ENCODE measurements at places on chromosomes 12 and 14.

DNA sequence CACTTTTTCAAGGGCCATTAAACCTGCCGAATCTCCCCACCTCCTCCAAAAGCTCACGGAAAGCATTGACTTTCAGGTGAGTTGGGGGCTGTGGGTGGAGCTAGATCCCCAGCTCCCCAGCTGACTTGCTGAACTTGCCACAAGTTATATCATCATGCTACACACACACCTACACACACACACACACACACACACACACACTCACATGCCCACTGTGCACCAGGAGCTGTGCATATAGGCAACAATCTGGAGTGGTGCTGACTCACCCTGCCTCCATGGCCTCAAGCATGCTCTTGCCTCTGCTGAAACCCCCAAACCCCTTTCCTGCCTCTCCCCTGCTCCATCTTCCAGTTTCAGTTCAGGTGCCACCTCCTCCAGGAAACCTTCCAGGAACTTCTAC lies 26.1 kb downstream of the SERPINA3 start:
- DNase-seq, result no peak

DNA sequence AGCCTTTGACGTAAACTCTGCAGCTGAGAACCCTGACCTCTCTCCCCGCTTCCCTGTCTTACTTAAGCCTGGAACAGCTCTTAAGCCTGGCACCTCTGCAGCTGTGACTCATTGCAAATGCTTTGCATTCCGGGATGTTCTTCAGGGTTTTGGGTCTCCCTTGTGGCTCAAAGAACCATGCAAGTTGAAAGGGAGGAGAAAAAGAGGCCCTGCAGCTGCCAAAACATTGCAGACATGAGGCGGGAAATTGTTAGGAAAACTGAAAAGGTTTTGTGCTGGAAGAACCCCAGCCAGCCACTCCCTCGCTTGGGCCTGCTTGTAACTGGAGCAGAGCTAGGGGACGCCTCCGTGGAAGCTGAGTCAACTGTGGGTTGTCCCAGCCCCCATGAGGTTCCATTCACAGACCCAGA lies 60.2 kb upstream of the FERMT2 start:
- DNase-seq, result no peak

DNA sequence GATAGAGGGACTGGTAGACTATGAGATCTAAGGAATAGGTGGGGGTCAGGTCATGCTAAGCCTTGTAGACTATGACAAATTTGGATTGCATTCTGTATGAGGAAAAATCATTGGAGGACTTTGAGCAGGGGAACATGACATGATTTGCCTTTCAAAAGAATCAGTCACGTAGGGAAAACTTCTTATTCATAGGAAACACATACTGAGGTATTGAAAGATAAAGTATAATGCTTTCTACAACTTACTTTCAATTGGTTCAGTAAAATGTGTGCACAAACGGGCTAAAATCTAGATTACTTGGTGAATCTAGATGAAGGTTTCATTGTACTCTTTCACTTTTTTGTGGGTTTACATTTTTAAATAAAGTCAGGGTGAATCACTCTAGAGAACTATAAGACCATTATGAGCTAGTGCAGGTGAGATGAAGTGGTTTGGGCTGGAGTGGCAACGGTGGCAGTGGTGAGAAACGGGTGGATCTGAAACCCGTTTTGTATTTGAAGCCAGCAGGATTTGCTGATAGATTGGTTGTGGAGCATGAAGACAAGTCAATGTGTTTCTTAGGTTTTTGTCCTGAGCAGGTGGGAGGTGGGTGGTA lies 6.7 kb downstream of the BBS10 start:
- DNase-seq, result no peak

DNA sequence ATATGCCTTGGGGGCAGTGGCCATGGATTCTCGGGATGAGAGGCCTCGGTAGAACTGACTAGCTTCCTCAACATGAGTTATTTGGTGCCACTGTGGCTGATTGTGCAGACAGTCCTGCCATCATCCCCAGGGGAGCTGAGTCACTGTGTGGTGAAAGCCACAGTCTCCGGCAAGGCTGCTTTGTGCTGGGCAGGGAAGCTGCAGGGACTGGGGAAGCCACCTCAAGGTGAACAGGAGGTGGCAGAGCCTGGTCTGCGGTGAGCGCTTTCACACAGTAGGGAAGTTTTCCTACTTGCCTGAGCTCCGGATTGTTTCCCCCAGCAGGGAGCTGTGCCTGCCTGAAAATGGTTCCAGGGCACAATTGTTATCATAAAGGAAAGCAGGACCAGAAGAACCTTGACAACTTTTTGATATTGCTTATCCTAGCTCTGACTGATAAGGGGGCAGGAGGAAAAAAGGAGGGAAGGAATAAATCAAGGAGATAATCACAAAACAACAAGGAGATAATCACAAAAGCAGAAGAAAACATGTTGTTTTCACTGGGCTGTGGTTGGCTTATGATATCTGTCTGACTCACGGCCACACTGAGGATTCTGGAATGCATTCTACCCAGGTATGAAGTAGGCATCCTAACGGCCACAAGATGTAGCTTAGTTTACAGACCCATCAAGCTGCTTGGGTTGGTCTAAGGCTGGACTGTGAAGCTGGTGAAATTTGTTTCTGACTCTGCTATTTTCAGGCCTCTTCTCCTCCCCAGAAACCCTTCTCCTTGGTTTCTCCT lies 32.2 kb upstream of the GNG2 start:
- DNase-seq, result peak; percentile 8

GRCh38 chr14:77663293-77663692 lies 44.5 kb downstream of the ALKBH1 start:
- no peak for DNase-seq

- DNase-seq, result no peak
These were observed 736.3 kb downstream of the RPS29 start for GRCh38 chr14:48849741-48850322.

GRCh38 chr14:79375356-79375755 lies 835.9 kb downstream of the DIO2 start:
- no peak for DNase-seq

GRCh38 chr14:24307575-24308341 lies at the start of gene CIDEB:
Gene CIDEB (minus strand): TSS chr14:24307977. CDS start chr14:24307858, 119 bp downstream.
- DNase-seq, result peak; percentile 28
